Activated T-cell treated with anti-CD3 and anti-CD28 coated beads, Interleukin-2, amount 50 U/mL, for 24 hours (primary cell): ENCODE measurements at places on chromosomes 11 and 22.

- no peak for DNase-seq
Observed at GRCh38 chr11:13942971-13943381, 19.5 kb upstream of the SPON1 start.

DNA sequence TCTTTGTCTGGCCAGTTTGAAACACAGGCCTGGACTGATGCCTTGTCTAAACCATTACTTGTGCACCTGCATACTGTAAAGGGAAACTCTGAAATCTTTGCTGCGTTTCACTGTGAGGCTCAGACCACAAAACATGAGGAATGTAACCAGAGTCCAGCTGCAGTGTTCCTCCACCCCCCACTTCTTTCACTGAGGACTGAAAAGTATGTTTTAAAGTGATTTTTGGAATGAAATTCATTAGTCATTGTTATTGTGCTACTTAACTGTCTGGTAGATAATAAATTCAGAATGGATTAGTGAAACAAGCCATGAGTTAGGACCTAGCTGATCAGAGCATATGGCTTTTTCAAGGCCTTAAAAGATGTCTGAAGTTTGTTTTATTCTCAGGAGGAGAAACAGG is 181.2 kb downstream of the WNT11 start:
- DNase-seq = no peak

DNA sequence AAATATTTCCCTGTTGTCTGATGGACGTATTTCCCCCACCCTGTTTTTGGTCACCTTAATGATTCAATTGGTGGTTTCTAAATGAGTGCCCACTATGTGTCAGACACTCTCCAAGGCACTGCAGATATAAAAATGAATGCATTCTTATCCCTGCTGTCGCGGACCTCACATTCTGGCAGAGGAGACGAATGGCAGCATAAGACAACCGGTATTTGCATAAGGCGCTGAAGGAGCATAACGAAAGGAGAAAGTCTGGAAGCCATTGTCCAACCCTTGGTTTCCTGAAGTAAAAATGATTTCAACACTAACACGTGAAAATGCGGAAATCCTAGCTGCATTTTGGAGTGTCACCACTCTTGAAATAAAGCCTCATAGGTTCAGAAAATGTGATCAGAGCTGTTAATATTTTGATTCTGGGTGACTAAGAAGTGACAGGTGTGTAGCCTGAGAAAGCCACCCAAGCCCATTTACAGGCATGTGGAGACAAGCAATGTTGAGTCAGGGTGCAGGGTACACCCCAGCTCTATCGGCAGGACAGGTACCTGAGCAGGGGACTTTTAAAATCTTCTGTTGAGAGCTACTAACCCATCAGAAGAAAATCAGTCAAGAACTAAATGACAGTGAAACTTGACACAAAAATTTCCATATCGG is 10.1 kb upstream of the GAB2 start:
- DNase-seq = no peak

DNA sequence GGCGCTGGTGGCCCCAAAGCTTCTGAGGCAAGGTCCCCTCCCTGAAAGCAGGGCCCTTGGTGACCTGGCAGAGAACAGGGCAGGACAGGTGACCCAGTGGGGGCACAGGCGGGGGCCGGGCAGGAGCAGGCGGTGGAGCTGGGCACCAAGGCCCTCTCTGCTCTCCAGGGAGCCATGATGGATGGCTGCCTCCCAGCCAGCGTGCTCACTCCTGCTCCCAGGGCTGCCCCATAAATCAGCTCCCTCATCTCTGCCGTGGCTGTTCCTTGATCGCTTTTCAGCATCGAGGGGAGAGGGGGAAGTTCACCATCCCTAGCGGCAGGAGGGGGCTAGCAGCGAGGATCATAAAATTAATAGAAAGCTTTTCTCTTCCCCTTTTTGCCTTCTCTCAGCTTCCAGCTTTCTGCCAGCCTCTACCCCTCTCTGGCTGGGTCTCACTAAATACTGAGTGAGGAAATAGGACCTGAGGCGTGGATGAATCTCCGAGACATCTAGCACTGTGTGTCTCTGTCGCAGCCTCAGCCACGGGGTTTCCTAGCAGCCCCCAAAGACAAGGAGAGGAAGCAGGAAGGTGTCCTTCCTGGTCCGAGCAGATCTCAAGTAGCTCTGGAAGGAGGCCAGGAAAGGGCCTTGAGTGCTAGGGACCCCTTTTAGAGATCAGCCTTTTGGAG is 22.2 kb upstream of the ELFN2 start:
- no peak for DNase-seq

- no peak for DNase-seq
Observed at GRCh38 chr11:2275334-2276279, 5.2 kb upstream of the ASCL2 start.

- DNase-seq = no peak
Observed at GRCh38 chr11:5738431-5738830, 2.2 kb downstream of the OR56B1 start.

GRCh38 chr22:33917744-33918406 is 2.4 kb downstream of the LARGE1 start:
- DNase-seq = no peak

- peak; percentile 63 for DNase-seq
Observed at GRCh38 chr11:6618117-6619003, 862 bp downstream of the TPP1 start.

DNA sequence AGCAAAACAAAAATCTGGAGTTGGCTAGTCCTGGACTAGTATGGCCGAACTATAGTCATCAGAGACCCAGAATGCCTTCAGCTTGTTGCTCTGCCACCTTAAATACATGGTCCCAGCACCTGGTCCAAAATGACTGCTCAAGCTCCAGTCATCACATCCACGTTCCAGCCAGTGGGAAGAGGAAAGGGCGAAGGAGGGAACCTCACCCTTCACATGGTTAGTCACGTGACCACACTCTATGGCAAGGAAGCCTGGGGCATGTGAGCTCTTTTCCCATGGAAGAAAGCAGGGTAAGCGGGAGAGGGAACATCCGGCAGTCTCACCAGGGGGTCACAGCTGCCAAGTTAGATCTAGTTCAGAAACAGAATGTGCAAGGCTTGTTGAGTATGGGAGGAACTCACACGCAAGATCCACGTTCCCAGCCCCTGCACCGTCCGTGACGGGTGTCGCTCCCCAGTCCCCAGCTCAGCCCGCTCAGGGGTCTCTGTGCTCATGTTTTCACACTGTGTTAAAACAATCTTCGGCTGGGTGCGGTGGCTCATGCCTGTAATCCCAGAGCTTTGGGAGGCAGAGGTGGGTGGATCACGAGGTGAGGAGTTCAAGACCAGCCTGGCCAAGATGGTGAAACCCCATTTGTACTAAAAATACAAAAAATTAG is 1.9 kb upstream of the ANO9 start:
- DNase-seq = no peak

- DNase-seq = no peak
Observed at GRCh38 chr11:15248749-15249148, 134.0 kb downstream of the INSC start.

- DNase-seq = no peak
Observed at GRCh38 chr11:102289592-102289991, 27.7 kb upstream of the BIRC3 start.
